Fibroblast of skin of right quadriceps (primary cell): ENCODE measurements at places on chromosomes 11 and 22.
A peak's percentile ranks its signal among the peaks of the same experiment; 100 is the strongest.

GRCh38 chr11:73612601-73613140, 14.8 kb upstream of the FAM168A start:
- DNase-seq: no peak

- peak; percentile 73 for DNase-seq
Measured at GRCh38 chr22:30754971-30755758, 60.5 kb downstream of the OSBP2 start.

DNA sequence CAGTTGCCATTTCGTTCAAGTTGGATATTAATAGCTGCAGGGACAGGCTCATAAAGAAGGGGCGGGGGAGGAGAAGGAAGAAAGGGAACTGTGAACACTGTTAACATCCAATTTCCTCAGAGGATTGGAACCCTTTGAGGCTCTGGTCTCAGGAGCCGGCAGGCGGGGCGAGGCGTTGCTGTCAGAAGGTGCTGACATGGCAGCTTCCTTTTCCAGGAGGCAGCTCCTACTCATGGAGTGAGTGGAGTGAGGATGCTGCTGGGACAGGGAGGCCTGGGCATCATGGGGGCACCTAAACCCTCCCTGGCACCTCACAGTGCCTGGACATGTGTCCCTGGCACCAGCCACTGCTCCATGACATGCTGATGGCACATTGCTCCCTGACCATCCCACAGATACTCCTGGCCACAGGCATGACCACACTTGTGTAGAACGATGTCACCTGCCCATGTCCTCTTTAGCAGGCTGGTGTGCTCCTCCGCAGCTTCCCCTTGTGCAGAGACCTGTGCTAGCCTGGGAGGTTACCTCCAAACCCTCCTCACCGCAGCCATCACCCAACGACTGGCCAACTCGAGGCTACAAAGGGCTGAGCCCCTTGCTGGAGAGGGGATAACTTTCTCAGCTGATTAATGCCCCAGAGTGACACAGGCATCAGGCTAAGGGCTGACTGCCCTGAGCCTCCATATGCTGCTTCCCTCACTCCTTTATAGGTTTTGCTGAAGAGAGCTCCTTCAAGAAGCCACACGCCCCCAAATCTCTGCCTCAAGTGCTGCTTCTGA, 79.6 kb upstream of the NECTIN1 start:
- no peak for DNase-seq

DNA sequence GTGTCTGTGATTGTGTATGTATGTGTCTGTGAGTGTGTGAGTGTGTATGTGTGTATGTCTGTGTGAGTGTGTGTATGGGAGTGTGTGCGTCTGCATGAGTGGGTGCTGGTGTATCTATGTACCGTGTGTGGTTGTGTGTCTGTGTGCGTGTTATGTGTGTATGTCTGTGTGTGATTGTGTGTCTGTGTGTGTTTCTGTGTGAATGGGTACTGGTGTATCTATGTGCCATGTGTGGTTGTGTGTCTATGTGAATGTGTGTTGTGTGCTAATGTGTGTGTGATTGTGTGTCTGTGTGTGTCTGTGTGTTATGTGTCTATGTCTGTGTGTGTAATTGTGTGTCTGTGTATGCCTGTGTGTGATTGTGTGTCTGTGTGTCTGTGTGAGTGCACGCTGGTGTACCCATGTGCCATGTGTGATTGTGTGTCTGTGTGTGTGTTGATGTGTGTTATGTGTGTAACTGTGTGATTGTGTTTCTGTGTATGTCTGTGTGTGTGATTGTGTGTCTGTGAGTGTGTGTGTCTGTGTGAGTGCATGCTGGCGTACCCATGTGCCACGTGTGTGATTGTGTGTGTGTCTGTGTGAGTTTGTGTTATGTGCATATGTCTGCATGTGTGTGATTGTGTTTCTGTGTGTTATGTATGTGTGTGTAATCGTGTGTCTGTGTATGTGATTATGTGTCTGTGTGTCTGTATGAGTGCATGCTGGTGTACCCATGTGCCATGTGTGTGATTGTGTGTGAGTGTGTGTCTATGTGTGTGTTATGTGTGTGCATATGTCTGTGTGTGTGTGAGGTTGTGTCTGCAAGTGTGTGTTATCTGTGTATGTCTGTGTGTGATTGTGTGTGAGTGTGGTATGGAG, 6.8 kb upstream of the CACNA1I start:
- no peak for DNase-seq

- peak; percentile 78 for DNase-seq
Measured at GRCh38 chr11:45383224-45383623, 97.1 kb upstream of the SYT13 start.

DNA sequence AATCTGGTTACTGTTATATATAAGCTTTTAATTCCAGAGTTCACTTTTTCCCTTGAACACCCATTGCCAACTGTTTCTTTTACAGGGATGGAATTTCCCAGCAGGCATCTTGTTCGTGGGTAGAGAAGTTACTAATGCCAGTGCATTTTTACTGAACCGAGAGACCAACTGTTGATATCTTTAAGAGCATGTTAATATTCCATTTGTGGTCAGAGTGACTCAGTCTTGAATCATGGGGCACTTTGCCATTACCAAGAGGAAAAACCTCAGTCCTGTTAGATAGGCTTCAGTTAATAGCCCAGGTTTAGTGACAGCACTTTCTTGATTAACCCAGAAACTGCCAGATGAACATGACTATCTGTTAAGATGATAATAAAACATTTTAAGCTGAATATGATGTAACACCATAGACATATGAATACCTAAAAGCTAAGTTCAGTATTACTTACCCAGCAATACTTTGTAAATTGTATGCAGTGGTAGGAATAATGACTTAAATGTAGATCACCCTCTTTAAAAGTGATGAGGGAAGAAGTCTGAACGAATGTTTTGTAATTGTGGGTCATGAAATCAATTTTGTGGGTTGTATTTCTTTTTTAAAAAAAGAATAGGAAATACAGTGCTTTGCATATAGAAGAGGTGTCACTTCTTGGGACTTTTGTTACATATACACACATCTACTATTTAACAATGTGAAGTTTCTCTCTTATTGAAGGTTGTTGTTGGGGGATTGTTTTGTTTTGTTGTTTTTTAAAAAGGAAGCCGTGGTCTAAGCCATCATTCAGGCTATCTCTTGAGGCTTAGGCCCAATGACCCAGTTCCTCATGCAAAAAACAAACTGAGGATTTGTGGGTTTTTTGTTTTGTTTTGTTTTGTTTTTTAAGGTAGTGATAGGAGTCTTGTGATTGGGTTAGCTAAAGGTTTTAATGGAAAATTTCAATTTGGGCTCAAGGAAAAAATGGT, 79.2 kb upstream of the GRIK4 start:
- peak; percentile 99 for DNase-seq

DNA sequence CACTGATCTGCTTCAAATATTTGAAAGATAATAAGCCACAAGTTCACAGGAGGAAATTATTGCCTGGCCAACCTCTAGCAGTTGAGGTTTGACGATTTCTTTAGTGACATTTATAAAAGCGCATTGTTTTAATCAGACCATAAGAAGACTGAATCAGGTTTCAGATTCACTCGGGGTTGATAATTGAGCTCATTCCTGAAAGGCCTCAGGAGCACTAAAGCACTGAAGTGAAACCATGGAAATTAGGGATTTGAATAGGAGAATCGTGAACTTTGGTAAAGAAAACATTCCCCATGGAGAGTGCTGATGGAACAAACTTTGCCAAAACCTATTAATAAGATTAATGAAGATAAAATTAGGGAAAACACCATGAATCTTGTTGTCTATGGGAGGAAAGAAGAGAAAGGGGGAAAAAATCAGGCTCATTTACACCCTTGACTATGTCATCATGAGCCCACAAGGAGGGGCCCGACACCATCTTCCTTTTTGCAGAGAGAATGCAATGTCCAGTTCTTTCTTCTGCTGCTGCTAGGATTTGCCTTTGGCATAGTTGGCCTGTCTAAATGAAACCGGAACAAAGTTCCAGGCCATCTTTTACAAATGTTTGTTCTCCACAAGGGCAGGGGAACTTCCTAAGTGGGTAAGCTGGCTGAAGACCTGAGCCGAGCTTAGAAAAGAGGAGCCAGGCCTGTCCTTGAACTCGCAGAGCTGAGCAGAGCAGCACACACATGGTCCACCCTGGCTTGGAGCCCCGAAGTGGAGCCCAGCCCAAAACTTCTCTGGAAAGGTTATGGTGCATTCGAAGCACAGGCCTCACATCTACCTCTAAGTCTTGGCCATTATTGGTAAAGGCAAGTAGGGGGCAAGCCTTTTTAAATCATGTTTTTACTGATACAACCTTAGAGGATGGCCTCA, 56.1 kb upstream of the EIF3M start:
- no peak for DNase-seq

GRCh38 chr11:91778758-91779157, 445.9 kb upstream of the FAT3 start:
- no peak for DNase-seq

- DNase-seq: no peak
Measured at GRCh38 chr11:76801225-76801624, 18.1 kb downstream of the TSKU start.

- no peak for DNase-seq
Measured at GRCh38 chr22:27370269-27370668, 431.3 kb downstream of the MN1 start.

DNA sequence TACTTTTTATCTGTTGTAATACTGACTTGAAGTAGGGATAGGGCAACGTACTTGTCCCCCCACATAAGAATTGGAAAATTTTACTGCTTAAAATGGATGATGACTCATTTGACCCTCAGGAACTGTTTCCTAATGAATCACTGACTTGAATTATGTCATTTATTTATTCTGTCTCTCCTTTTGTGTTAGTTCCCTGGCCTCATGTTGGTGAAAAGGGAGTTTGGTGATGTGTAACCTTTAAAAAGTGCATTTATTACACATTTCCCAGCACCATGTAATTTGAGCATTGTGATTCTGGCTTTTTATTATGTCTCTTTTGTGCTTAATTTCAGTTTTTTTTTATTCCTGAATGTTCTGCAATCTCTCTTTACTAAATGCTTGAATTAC, 20.3 kb upstream of the PGM2L1 start:
- DNase-seq: peak; percentile 83

DNA sequence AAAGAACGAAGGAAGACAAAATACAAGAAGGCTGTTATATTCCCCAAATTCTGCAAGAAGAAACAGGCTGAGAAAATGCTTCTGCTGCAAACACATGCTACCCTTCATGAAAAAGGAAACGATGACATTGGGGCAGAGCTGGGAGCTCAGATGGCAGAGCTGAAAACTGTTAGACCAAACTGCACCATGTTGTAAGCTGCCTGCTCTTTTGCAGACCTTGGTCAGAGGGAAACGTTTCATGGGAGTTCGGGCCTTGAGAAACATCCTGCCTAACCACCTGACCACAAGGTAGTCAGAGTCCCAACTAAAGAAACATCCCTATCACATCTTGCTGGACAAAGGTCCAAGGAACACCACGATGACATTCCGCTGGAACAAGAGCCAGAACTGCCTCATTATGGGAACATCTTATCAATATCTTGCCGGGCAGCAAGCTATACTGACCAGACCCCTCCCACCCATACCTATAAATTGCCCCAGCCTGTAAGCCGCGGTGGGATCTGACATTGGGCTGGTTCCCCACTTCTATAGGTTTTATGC, 110.7 kb upstream of the CTSC start:
- DNase-seq: no peak

GRCh38 chr22:19035474-19036228, 86.6 kb downstream of the DGCR2 start:
- no peak for DNase-seq

GRCh38 chr22:21796863-21797262, 61.3 kb upstream of the YPEL1 start:
- DNase-seq: no peak

DNA sequence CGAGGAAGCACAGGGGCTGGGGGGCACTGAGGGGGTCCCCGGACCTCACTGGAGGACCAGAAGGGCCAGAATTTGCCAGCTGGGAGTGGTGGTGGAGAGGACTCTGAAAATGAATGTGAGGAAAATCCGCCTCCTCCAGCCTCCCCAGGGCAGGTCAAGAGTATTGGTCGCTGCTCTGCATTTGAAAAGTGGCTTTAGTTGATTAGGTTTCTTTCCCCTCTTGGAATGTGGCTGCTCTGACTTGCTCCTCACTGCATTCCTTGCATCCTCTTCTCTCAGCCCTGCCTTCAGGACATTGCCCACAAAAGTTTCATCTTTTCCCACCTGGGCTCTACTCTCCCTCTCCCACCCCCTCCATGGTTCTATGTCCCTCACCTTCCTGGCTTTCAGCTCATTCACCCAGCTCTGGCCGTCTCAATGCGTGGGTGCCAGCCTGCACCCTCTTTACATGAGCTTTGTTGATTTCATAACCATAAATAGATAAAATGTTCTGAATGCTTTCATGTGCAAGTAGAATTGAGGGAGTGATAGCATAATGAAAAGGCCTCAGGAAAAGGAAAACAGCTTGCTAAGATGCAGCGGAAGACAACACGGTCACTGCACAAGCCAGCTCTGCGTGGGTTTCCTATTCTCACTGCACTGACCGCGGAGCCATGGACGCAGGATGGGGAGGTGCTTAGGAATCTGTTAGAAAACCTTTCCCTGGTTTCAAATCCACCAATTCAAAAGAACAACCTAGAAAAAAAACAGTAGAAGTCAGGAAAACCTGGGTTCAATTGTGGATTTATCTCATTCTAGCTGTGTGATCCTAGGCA, 6.5 kb upstream of the NPAS4 start:
- DNase-seq: no peak

DNA sequence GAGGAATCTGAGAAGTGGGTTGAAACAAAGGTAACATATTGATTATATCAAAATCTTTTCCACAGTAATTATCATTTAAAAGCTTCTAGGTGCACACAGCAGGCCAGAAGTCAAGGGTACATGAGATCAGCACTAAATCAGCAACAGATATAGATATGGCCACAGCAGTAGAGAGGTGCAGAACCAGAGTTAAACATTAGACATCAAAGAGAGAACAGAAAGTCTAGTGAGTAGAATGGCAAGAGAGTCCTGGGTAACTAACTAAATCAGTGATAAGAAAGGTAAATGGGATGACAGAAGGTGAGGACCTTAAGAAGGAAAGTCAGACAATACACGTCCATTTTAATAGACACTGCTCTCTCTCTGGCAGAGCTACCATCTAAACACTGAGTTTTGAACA, 119.5 kb upstream of the GRIA4 start:
- DNase-seq: no peak

GRCh38 chr11:36431429-36432092, 78.5 kb downstream of the TRAF6 start:
- DNase-seq: peak; percentile 89

DNA sequence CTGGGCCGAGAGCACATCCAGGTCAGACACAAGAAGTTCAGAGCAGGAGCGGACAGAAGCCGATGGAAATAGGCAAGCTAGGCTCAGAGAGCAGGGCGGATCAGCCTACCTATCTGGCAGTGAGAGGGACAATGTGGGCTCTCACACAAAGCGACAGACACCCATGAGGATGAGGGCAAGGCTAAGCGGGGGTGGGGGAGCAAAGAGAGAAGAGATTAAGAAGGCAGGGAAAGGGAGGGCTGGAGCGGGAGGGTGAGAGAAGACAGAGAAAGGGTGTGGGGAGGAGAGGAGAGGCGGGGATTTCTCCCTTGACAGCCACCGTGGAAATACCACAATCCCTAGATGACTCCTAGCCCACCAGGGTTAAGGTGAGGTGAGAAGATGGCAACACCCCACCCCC, 57.9 kb downstream of the BUD13 start:
- DNase-seq: no peak

DNA sequence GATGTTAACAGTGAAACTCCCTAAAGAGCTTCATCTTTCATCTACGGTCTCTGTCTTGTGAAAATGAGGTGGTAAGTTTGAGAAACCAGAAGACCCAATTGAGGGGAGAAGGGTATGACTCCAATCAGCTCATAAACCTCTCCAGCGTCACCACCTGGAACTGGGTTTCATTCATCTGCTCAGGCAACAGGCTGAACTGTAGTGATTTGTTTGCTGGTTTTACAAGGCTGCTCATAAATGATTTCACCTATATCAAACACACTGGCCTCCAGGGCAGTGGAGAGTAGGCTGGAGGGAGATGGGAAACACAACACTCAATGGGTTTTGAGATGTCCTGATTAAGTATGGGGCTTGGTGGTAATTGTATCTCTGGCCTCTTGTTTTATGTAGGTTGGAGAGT, 79.0 kb downstream of the EFCAB6 start:
- DNase-seq: no peak
